ENCODE measurements at places on chromosomes 7 and 10.

DNA sequence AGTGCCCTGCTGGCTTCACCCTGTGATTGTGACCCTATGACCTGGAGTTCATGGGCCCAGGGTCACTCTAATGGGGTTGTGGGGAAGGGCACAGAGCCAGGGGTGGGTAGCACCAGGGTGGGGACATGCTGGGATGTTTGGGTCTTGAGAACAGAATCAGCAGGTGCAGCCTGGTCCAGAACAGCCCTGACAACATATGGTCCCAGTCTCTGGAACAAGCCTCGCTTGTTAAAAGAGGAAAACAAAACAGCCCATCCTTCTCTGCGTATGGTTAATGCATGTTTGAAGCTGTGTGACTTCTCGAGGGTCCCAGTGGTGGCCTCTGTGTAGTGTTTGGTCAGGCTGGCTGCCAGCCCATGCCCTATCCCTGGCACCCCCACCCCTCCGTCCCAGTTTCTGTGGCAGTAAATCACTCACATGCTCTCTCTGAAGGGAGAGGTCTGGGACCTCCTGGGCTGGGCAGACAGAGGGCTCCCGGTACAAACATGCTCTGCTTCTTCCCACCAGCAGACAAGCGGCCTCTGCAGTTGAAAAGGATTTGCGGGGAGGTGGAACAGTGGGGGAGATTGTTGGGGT lies 79.4 kb downstream of the FAM241B start:
- no peak for DNase-seq

DNA sequence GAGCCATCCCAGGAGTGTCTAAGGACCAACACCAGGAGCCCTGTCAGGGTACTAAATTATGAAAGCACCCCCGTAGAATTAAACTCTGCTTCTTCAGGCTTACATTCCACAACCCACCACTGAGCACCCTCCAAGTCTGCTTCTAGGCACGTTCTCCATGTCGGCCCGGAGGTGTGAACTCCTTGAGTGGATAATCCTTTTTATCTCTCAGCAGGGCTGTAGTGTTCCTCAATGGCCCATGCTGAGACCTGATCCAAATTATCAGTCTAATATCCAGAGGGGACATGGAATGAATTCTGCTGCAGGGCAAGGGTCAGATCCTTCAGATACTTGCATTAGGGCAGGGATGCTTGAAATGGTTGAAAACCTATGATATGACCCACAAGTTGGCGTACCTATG lies 55.9 kb upstream of the TARP start:
- DNase-seq = no peak

GRCh38 chr10:75540357-75540966 lies 109.0 kb downstream of the LRMDA start:
- no peak for DNase-seq

GRCh38 chr7:150668977-150669376 lies 16.5 kb upstream of the GIMAP2 start:
- no peak for DNase-seq

- no peak for DNase-seq
These were observed 6.1 kb upstream of the NCAPG2 start for GRCh38 chr7:158710651-158711102.

DNA sequence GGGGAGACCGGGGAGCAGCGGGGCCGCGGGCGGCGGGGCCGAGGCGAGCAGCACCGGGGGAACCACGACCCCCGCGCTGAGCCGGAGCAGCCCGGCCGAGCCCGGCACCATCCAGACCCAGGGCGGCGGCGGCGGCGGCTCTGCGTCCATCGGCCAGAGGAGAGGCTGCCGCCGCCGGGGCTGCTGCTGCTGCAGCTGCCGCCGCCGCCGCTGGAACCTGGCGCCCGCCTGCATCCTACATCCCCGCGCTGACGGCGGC lies 190 bp downstream of the TCERG1L start:
- DNase-seq = no peak

- no peak for DNase-seq
These were observed 125.3 kb downstream of the CUX1 start for GRCh38 chr7:101942603-101943210.
